ENCODE measurements at places on chromosomes 4 and X.

DNA sequence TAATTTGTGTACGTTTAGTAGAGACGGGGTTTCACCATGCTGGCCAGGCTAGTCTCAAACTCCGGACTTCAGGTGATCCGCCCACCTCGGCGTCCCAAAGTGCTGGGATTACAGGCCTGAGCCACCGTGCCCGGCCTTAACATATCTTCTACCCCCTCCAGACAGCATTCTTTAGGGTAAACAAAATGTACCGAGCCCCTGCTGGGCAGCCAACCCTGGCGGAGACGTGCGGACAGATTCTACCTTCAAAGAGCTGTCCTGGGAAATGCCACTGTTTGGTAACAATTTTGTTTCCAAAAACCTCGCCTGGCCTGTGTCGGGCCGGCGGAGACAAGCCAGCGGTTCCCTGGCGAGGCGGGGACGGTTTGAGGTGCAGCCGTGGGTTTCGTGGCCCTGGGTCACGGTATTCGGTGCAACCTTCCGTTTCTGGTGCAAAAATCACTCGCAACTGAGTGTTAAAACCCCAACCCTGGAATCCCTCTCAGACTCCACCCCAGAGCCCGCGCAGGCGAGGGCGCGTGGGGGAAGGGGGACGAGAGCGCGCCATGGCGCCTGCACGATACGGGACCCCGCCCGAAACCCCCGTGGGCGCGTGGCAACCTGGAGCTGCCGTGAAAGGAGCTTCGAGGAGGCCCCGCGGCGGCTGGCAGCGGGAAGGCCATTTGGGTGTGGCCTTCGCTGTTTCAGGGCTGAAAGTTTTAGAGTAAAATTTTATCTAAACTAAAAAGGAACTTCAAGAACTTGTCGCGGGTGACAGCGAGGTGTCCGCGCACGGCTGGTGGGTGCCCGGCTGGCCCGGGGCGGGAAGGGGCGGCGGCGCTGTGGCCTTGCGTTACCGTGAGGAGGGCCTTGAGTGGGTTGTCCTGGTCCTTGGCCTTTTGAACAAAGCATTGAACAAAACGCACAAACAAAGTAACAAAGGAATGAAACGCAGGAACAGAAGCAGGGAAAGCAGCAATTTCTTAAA, 17.0 kb downstream of the MRFAP1 start:
- DNase-seq: no peak

DNA sequence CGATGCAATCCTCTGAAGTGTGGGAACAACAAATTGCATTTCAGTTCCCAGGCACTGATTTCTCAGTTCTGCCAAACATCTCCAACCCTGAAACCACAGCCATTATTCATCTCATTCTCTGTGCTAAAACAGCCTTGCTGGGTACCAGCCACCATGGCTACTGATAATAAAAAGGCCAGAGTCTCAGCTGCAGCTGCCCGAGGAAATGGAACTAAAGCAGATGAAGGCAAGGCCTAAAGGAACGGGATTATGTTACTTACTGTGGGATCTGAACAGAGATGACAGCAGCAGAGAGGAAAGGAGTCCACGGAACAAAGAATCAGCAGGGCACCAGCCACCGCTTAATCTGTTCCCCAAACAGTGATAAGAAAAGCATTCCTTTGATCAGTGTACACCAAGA, 155.7 kb downstream of the PAPSS1 start:
- DNase-seq: no peak

DNA sequence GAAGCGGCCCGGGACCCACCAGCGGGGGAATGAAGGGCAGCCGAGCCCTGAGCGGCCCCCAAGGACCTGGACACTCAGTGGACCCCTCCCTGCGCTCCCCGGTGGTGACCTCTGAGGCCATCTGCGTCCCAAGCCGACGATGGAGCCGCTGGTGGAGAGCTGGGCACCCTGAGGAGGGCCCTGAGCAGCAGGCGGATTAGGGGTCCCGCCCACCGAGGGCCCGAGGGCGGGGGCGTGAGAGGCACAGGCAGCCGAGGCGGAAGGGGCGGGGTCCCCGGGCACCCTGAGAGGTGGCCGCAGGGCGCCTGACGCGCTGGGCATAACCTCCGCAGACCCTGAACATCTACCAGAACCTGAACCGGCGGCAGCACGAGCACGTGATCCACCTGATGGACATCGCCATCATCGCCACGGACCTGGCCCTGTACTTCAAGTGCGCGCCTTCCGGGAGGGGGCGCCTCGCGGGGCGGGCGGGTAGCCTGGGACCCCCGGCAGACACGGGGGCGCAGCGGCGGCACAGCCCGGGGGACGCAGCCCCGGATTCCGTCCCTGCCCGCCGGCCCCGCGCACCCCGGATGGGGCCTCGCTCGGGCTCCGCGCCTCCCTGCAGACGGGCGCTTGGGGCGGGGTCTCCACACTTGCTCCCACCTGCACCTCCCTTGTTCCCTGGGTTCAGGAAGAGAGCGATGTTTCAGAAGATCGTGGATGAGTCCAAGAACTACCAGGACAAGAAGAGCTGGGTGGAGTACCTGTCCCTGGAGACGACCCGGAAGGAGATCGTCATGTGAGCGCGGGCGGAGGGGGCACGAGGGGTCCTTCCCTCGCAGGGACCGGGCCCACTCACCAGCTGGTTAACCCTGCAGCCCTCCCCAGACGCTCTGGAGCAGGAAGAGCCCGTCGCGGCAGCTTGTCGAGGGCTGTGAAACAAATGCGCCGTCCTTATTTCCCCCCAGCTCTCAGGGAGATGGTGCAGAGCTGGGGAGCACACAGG, 10.3 kb downstream of the ATP5ME start:
- peak; percentile 71 for DNase-seq

DNA sequence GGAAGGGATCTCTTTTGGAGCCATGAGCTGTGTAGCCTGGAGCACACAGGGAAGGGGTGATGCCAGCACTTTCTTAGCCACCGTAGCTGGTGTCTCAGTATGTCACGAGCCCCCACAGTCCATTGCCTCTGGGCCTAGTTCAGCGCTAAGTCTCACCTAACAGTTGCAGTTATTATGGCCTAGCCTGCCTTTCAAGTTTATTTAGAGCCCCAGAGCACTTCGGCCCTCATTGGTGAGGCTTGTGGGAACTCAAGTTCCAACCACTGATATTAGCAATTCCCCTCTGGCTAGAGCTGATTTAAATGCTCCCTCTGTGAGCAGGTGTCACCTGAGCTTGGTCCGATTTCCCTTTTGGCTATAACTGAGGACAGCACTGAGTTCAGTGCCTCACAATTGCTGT, 388.4 kb upstream of the MAOA start:
- DNase-seq: no peak

- DNase-seq: no peak
These were observed 38.5 kb downstream of the ABCG2 start for GRCh38 chr4:88119943-88120342.

DNA sequence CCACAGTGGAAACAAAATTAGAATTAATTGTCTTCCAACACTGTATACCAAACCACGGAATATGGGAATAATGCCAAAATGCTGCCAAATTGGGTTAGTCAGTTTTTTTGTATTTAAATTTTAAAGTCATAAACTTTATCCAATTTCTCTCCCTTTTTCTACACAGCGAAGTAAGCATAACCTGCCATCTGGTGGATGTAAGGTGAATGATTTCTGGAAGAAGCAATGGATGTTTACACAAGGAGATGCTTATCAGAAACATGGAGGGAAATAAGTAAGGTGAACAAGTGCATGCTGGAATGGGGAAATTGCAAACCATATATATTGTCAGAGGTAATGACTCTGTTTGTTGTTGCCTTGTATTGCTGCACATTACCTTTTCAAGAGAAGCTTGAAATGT, 691.9 kb downstream of the TECRL start:
- no peak for DNase-seq

- peak; percentile 17 for DNase-seq
These were observed 2.8 kb upstream of the CLCN5 start for GRCh38 chrX:49919617-49920016.

- no peak for DNase-seq
These were observed 10.5 kb upstream of the ENPP6 start for GRCh38 chr4:184228056-184228705.

- no peak for DNase-seq
These were observed 99.8 kb downstream of the TSPAN5 start for GRCh38 chr4:98558471-98559169.

- DNase-seq: no peak
These were observed 3.8 kb upstream of the GRPR start for GRCh38 chrX:16119353-16120220.

DNA sequence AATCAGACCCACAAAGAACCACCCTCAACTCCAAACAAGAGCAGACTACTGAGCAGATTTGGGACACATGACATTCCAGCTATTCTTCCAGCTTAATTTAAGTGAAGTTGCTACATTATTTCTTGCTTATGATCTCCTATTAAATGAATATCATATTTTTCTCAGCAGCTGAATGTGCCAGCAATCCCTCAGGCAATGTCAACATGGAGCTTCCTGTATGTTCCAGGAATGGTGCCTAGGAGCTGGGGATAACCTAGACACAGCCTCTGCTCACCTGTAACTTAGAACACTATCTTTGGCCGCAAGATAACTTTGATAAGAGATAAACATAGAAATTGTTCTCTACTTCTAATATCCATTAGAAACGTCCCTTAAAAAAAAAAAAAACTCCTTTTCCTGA, 274.4 kb upstream of the RASGEF1B start:
- DNase-seq: no peak

GRCh38 chrX:132463411-132463810, 25.4 kb downstream of the MBNL3 start:
- DNase-seq: no peak

GRCh38 chr4:72568959-72569718, at the start of gene ADAMTS3:
Gene ADAMTS3 (minus strand): TSS chr4:72569221. CDS start chr4:72568762, 459 bp downstream.
- DNase-seq: no peak

DNA sequence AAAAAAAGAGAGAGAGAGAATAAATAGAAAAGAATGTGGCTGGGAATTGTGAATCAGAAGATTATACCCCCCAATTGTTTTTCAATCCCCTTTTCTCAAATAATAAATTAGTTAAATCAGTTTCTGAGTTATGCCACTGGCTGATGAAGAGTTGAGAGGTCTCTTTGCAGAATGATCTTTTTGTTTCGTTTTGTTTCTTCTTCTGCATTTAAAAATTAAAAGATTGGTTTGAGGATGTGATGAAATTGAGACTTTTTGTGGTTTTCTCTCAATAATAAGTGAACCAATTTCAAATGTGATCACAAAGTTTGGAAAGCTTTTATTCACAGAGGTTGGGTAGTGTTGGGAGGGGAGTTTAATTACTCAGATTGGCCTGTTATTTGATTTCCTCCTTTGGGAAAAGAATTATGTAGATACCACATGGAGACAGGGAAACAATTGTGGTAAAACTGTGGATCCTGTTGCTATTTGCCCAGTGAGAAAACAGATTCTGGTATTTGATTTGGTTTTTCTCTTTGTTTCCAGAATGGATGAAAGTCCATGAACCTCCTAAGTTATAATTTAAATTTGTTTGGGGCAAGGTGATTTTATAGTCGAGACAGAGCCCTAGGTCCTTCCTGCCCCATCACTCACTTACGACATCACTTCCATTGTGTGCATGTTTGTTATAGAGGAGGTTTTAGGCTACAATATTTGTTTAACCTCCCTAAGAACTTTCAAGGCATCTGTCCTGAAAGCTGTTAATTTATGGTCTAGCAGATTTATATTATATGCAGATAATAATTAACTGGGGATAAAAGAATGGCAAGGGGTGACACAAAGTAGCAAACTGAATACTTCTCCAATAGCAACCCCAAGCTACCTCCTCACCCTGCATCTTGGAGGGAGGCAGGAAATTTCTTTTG, 92.0 kb upstream of the BMPR1B start:
- DNase-seq: no peak

DNA sequence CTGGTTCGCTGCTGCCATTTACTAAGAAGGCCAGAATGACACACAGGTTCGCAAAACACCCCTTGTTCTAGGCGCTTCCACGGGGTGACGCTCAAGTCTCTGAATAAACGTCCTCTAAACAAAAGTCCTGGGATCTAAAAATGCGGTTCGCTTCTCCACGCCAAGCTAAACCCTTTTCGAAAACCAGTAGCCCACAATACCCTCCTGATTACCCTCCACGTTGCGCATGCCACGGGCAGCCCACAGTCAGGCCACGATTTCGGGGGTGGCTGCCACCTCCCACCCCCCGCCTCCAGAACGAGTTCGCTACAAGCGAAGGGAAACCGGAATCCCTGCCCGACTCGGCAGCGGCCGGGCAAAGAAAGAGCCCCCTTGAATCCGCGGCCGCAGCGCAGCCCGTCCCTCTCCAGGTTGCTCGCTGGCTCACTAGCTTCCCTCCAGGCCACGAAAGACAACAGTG, 423 bp downstream of the RPL39 start:
- peak; percentile 42 for DNase-seq

- peak; percentile 54 for DNase-seq
These were observed 571.1 kb upstream of the DIPK2B start for GRCh38 chrX:45771560-45772340.

DNA sequence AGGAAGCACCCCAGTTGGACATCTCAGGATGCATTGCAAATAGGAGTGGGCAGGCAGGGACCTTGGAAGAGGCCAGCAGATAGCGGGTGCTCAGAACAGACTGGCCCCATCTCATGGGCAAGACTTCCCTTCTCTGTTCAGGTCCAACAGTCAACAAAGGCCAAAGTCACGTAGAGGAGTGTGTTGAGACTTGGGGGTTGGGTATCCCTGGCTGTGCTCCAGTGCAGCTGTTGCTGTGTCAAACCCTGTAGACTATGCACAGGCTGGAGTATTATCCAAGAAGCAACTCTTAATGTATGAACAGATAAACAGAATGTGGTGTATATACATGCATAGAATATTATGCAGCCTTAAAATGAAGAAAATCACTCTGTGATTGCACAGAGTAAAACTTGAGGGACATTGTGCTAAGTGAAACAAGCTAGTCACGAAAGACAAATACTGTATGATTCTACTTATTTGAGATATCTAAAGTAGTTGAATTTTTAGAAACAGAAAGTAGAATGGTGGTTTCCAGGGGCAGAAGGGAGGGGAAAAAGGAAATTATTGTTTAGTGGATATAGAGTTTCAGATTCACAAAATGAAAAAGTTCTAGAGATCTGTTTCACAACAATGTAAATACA, 192.1 kb upstream of the LCORL start:
- DNase-seq: no peak

DNA sequence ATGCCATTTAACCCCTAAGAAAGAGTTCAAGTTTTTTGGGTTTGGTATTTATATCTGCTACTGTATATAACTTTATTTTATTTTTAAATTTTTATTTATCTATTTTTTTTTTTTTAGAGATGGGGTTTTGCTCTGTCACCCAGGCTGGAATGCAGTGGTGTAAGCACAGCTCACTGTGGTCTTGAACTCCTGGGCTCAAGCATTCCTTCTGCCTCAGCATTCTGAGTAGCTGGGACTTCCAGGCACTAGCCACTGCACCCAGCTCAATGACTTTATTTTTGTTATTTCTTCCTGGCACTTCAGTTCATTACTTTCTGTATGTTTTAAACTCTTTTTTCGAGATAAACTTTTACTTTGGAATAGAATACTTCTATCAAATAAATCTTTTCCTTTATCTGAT, 42.4 kb upstream of the PGAM4 start:
- no peak for DNase-seq
